ENCODE measurements at places on chromosomes 7 and 10. TPM values are rescaled to one million over a fixed set of nuclear protein-coding genes. Genes with fewer than 3 reads are reported as not detected.

Gene KLF14
- total RNA-seq, result not detected

Gene TUBB8
- total RNA-seq, result not detected

Gene ASIC3
- 3.1 TPM for total RNA-seq

Gene LBX1
- total RNA-seq, result not detected

Gene SMNDC1
- 12.0 TPM for total RNA-seq

Gene GRID2IP
- total RNA-seq, result not detected

GRCh38 chr10:69968830-69969229, 83.8 kb upstream of the MACROH2A2 start:
- ATAC-seq, result no peak
- no peaks in the 10 kb centered on the region for H3K4me1 ChIP-seq
- H3K36me3 ChIP-seq, result no peaks in the 10 kb centered on the region
- H3K4me3 ChIP-seq, result no peak overlapping the region
- peaks cover 10% of the 10 kb centered on the region for H3K27me3 ChIP-seq

GRCh38 chr7:115973406-115973805, 57.2 kb downstream of the TFEC start:
- no peaks in the 10 kb centered on the region for H3K4me1 ChIP-seq
- H3K4me3 ChIP-seq, result no peak overlapping the region
- H3K36me3 ChIP-seq, result no peaks in the 10 kb centered on the region
- no peaks in the 10 kb centered on the region for H3K27me3 ChIP-seq
- no peak for ATAC-seq

- H3K4me1 ChIP-seq, result no peaks in the 10 kb centered on the region
- H3K27me3 ChIP-seq, result no peaks in the 10 kb centered on the region
- no peak for ATAC-seq
- H3K4me3 ChIP-seq, result no peak overlapping the region
Observed at GRCh38 chr10:70809011-70809611, 6.6 kb upstream of the SGPL1 start.

- no peak overlapping the region for H3K27ac ChIP-seq
- no peak overlapping the region for H3K4me3 ChIP-seq
- ATAC-seq, result no peak
- H3K4me1 ChIP-seq, result no peaks in the 10 kb centered on the region
- H3K27me3 ChIP-seq, result no peaks in the 10 kb centered on the region
- H3K36me3 ChIP-seq, result peaks cover 36% of the 10 kb centered on the region
Observed at GRCh38 chr10:7354330-7355047, 56.3 kb downstream of the SFMBT2 start.

DNA sequence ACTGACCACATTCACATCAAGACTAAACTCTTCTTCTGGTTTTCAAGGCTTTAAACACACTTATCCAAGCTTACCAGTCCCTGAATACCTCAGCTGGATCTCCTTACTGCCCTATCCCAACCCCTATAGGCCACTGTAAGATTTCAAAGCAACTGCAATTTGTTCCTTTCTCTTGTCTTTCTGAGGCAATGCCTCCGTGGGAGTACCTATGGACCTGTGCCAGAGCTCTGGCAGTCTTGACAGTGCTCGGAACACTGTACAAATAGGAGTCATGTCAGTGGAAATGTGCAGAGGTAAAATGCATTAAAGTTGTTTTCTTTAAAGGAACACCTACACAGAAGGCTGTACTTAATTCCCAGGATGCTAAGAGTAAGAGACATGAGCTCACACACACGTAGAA, 124.7 kb downstream of the CNOT4 start:
- H3K4me3 ChIP-seq, result no peak overlapping the region
- H3K27ac ChIP-seq, result no peak overlapping the region
- H3K27me3 ChIP-seq, result no peaks in the 10 kb centered on the region
- H3K36me3 ChIP-seq, result no peaks in the 10 kb centered on the region
- ATAC-seq, result no peak

DNA sequence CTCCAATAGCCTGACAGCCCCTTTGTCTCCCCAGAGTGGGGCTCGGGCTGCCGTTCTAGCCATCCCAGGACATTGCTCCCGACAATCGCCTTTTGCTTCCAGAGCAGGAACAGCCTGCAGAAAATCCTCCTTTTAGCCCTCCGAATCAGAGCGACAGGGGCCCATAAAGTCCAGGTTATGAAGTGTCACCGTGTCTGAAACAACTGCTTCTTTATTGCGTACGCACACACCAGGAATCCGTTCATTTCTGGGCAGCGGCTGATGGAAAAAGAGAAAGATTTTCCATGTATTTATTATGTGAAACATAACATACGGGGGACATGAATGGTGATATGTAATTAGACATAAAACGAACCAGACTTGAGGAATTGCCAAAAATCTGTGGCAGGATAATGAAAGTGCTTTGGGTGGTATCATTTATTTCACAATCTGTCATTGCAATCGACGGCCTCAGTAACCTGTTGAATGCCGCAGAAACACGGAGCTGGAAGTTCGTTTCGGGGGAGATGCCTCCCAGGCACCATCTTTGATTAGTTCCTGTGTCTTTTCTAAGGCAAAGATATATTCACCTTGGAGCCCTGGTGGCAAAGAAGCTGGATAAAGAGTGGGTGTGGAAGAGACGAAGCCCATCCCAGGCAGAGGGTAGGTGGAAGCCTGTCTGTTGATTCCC, 48.1 kb downstream of the FAM241B start:
- H3K4me3 ChIP-seq, result no peak overlapping the region
- no peaks in the 10 kb centered on the region for H3K4me1 ChIP-seq
- H3K27me3 ChIP-seq, result peaks cover 62% of the 10 kb centered on the region
- H3K36me3 ChIP-seq, result no peaks in the 10 kb centered on the region

DNA sequence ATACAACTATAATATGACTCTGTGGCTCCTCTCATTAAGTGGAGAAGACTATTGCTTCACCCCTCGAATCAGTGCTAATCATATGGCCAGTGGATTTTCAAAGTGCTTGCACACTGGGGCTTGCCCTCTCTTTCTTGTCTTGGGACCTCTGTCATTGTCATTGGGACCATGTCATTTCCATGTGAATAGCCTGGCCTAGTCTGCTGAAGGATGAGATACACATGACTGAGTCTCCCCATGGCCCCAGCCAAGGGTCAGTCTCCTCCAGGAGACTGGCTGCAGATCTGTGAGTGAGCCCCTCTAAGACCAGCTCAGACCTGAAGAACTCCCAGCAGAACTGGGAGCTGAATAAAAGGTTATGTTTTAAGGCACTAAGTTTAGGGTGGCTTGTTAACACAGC, 39.5 kb downstream of the PKD1L1 start:
- no peaks in the 10 kb centered on the region for H3K4me1 ChIP-seq
- no peak for ATAC-seq
- no peaks in the 10 kb centered on the region for H3K36me3 ChIP-seq
- no peak overlapping the region for H3K4me3 ChIP-seq
- no peak overlapping the region for H3K27ac ChIP-seq

DNA sequence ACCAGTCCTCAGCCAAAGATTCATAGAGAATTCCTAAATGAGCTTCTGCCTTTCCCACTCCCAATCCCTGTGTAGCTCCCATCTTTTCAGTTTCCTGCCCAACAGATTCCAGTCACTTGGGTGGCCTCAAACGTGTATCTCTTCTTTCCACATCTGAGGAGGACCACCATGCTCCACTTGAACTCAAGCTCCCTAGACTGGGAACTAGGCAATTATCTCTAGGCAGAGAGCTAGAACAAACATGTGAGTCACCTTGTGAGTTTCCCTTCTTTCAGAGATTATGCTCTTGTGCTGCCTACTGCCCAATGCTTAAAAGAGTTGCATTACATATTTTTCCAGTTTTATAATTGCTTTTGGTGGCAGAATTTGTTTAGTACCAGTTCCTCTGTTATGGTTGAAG, 178.0 kb downstream of the MDFIC start:
- H3K27me3 ChIP-seq, result no peaks in the 10 kb centered on the region
- H3K36me3 ChIP-seq, result no peaks in the 10 kb centered on the region
- H3K4me1 ChIP-seq, result no peaks in the 10 kb centered on the region
- no peak overlapping the region for H3K4me3 ChIP-seq

- no peaks in the 10 kb centered on the region for H3K36me3 ChIP-seq
- H3K4me1 ChIP-seq, result no peaks in the 10 kb centered on the region
- ATAC-seq, result no peak
- H3K4me3 ChIP-seq, result no peak overlapping the region
Observed at GRCh38 chr10:104873161-104873560, 232.1 kb downstream of the SORCS3 start.

DNA sequence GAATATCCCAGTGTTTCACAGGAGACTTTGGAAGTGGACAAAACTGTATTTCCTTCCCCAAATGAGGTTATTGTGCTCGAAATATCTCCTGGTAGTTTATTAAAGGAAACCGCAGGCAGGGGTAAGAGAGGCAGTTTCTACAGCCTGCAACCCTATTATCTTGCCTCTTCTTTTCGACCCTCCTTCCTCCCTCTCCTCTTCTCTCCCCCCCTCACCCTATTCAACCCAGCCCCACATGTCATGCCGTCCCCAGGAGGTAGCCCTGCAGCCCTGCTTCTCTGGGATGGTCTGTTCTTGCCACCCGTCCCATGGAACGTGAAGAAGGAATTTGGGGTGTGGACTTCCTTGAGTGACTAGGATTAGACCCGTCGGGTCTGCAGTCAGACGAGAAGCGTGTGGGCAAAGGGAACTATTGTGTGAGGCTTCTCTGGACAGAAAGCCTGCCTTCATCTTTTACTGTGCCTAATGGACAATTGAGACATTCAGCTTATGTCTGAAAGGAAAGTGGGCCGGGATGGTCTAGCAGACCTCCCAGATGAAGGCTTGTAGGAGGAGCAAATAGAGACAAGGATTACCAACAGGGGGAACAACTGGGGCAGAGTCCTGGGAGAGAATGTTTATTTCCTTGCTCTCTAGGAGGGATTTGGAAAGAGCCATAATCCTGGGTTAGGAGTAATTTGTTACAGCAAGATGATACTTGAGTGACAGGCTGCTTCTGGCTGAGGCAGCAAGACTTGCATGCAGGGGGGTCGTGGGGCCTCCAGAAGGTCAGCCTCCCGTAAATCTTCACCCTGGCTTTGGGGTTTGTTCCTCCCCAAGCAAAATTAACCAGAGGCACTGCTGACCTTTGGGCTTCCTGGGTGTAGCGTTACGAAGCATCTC, 77.8 kb downstream of the TCF7L2 start:
- no peak for ATAC-seq
- H3K27ac ChIP-seq, result peak overlapping the region; percentile 48
- H3K4me1 ChIP-seq, result peaks cover 59% of the 10 kb centered on the region

- H3K27me3 ChIP-seq, result peaks cover 6% of the 10 kb centered on the region
- H3K36me3 ChIP-seq, result no peaks in the 10 kb centered on the region
- ATAC-seq, result peak; percentile 85
- H3K4me1 ChIP-seq, result peaks cover 1% of the 10 kb centered on the region
- no peak overlapping the region for H3K27ac ChIP-seq
Observed at GRCh38 chr7:143008007-143008901, 18.7 kb downstream of the OR9A2 start.

DNA sequence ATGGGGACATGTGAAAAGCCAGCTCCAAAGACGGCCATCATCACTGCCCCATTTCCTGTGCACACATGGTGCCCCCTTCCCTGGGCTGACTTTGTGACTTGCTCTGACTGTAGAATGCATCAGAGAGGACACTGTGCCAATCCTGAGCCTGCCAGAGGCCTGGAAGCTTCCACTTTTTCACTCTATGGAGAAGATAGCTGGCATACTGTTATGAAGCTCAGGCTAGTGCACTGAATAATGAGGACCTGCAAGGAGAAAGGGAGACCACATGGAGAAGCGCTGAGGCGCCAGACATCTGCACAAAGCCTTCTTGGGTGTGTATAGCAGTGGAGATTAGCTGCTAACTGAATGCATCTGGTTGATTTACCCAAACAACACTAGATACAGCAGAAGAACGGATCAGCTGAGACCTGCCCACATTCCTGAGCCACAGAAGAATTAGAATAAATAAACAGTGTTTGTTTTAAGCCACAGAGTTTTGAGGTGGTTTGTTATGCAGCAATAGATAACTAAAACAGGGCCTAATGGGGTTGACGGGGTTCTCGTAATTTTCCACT, 58.9 kb upstream of the C10orf90 start:
- ATAC-seq, result no peak
- no peak overlapping the region for H3K4me3 ChIP-seq
- peaks cover 3% of the 10 kb centered on the region for H3K27me3 ChIP-seq
- H3K27ac ChIP-seq, result no peak overlapping the region
- no peaks in the 10 kb centered on the region for H3K36me3 ChIP-seq

DNA sequence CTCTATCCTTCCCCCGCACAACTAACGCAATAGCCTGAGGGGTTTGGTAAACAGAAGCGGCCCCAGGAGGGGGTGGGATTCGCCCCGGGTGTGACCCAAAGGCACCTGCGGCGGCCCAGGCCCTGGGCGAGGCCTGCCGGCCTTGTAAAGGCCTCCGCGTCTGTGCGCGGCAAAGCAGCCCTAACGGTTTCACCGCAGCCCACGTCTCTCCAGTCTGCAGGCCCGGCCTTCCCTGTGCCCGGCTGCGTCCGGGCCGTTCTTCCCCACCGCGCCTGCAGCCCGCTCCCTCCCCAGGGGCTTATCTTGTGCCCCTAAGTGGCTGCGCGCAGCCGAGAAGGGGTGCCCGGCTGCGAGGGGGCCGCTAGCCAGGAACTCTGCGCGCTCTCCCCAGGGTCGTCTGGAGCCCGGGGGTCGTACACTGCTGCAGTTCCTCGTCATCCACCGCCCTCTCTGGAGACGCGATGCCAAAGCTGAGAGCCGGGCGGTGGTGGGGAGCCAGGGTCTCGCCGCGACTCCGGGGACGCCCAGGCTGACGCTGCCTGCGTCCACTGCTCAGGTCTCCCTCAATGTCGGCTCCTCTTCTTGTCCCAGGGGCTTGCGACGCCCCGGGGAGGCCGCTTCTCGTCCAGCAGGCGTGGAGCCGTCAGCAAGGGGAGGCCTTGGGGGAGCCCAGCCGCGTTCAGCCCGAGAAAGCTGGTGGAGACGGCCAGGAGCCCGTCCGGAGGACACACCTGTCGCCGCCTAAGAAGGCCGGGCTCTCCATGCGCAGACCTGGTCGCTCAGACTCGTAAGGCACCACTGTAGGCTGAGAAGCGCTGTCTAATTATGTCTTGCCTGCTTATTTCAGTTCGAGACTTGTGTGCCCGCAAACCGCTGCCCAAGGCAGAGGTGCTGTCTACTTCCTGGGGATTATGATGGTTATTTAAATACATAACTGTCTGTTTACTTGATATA, 132.3 kb downstream of the SPAG6 start:
- H3K4me1 ChIP-seq, result no peaks in the 10 kb centered on the region
- peaks cover 64% of the 10 kb centered on the region for H3K27me3 ChIP-seq
- no peak overlapping the region for H3K27ac ChIP-seq
- ATAC-seq, result no peak

DNA sequence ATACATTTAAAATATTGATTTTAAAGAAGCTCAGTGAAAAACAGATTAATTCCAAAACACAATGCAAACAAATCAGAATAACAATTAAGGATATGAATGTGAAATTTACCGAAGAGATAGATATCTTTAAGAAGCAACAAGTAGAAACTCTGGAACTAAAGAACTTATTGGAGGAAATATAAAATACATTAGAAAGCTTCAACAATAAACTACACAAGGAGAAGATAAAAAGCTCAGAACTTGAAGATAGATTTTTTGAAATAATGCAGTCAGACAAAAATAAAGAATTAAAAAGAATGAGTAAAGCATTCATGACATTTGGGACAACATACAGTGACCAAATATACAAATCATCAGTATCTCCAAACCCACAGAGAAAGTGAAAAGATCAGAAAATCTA, 43.2 kb downstream of the HIBADH start:
- H3K36me3 ChIP-seq, result peaks cover 48% of the 10 kb centered on the region
- no peaks in the 10 kb centered on the region for H3K27me3 ChIP-seq
- no peak overlapping the region for H3K4me3 ChIP-seq

Measured in gastroesophageal sphincter (tissue), 4 donors.